ENCODE measurements at places on chromosomes 2 and 18.

DNA sequence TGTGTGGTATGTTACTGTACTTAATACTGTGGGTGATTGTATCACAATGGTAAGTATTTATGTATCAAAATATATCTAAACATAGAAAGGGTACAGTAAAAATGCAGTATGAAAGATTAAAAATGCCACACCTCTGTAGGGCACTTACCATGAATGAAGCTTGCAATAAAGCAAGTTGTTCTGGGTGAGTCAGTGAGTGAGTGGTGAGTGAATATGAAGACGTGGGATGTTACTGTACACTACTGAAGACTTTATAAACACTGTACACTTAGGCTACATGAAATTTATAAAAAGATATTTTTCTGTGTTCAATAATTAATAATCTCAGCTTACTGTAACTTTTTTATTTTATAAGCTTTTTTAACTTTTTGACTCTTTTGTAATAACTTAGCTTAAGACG, 1162.4 kb upstream of the NRXN1 start:
- no peak for DNase-seq

DNA sequence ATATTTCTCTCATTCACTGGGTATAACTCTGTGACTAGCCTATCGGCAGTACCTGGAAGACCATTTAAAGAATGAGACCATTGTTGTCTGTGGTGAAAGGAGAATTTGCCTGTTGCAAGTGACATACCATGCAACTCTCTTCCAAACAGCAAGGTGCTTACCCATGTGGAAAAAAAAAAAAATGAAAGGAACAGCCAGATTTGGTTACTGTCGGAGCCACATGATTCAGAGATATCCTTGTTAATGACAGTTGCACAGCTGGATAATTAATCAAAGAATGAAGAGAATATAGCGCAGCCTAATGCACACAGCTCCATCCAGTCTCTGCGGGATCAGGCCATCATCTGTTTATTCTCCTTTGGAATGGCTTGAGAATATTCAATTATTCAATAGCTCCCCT, 141.8 kb downstream of the HRH4 start:
- DNase-seq, result no peak

DNA sequence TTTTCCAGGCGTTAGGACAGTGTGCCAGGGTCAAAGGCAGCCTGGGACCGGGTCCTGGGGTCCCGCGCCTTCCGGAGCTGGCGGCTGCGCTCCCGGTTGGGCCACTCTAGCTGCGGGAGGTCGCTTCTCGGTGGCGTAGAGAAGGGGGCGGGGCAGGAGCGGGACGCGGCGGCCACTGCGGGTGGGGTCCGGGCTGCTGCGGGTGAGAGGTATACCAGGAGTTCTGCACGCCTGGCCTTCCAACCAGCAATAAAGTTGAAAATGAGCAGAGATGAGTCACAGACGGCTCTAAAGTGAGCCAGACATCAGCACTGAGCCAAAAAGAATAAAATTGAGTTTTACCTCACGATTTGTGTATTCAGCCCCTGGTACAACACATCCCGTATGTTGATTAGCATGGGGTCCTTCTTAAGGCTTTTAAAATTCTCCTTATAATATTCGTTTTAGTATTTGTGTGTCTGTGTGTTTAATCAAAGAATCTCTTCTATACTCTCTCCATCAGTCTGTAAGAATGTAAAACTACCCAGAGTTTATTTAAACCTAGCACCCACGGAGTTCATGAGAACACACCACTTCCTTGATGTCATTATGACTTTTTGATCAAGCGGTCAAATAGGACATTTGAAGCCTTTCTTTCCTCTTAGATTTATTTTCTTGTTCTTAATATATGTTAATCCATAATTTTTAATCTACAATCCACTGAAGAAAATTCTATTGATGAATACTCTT, at the start of gene C1GALT1C1L:
TSS of gene C1GALT1C1L (minus strand) at position 108 of the 729 bp plus-strand sequence. CDS start at position 1, 107 bp downstream.
- DNase-seq, result peak; percentile 63

DNA sequence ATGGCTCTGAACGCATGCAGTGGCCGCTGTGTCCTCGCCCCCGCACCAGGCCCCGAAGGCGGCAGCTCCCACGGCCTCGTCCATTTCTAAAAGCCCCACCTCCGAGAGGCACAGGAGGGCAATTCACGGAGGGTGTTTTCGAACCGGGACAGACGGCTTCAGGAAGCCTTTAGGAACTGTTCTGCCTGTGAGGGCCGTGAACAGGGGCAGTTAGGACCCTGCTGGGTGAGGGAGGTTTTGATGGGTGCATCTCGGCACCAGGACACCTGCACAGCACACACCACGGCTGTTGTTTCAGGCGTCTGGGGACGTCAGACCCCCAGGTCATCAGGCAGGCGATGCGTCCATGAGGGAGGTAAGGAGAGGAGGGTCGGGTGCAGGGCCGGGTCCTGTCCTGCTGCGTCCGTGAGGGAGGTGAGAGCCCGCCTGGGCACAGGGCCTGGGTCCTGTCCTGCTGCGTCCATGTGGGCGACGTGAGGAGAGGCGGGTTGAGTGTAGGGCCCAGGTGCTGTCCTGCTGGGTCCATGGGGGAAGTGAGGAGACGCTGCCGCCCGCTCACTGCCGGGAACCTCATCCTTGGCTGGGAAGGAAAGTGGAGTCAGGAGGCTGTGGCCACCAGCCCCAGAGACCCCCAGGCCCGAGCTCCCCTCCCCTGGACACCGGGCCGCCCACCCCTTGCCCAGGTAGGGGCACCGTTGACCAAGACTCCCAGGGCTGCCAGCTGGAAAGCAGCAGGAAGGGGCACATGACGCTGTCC, 25.5 kb upstream of the KCNG2 start:
- DNase-seq, result no peak

DNA sequence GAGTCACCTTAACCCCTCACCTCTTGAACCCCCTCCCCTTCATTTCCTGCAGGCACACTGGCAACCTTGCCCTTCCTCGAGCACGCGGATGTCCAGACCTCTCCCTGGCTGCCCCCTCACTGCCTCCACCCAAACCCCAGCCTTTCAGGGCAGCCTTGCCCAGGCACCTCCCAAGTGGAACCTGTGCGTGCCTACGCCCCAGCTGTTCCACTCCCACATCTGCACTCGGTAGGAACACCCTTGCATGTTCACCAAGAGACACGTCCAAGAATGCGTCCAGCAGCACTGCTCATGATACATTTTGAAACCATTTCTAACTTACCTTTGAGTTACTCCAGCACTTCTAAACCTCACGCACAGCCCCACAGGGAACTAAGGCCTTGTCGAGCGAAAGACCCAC, 93.8 kb upstream of the YWHAQ start:
- no peak for DNase-seq

DNA sequence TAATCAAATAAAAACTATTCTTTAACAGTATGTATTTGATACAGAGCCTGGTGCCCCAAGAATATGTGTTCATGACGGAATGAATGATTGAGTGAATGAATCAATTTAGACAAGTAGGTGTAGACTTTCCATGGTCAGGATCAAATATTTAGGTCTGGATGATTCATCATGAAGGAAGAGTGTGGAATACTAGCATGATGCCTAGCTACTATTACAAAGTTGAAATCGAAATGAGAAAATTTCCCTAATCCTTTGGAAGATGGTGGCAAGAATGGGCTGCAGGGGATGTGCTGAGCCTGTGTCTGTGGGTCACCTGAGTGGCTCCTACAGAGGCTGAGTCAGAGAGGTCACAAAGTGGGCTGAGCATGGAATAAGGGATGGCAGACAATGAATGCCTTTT, 3.1 kb upstream of the MALT1 start:
- no peak for DNase-seq

DNA sequence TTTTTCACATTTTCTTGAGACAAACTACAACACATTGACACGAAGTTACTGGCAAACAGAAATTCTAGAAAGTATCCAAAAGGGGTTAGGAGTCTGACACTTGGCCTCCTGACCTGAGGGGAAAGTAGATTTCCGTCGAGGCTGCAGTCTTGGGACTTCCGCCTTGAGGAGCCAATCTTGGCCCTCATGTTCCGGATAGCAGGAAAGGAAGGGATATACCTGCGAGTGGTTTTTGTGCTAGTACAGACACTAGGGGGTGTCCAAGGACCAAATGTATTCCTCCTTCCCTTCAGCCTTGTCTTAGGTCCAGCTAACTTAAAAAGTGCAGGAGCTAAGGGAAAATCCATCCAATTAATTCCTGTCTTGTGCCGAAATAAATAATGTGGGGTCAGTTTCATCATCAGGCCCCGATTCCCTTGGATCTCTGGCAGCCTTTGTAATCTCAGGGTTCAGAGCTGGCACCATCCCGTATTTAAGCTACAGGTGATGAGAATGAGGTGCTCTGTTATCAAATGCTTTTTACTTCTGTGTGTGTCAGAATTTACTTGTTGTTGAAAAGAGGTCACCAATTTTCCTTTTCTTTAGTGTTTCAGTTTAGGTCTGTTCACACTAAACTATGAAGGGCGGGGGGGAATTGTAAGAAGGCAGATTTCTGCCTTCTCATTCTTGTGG, 330.2 kb upstream of the FANCL start:
- DNase-seq, result peak; percentile 84

GRCh38 chr2:239945751-239946561, 79.2 kb downstream of the NDUFA10 start:
- DNase-seq, result no peak

DNA sequence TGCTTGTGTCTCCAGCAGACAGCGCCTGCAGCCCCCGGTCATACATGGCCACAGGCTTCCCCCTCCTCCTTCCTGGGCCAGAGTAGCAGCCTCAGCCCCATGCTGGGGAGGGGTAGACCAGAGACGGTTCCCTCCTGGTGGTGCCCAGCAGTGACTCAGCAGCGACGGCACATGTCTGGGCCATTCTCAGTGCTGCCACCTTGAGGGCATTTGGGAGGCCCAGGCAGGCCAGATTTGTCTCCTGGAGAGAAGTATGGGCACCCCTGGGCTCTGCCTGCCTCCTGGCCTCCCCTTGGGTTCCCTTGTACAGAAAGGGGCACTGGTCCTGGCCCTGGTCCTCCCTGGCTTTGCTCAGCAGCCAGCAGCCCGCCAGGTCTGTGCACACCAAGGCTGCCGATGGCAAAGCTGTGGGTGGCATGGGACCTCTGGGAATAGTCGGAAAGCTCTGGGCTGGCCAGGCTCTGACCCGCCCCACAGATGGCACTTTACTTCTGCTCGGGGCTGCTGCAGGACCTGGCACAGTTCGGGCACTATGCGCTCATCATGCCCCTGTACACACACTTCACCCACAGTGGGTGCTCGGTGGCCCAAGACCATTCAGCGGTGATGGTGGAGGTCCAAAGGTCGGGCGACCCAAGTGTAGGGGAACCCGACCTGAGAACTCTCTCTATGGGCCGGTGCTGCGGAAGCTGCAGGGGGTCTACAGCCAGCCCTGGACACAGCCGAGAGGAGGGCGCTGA, 11.4 kb upstream of the ALPI start:
- no peak for DNase-seq

GRCh38 chr2:95022309-95023221, 2.9 kb upstream of the MAL start:
- DNase-seq, result peak; percentile 65

DNA sequence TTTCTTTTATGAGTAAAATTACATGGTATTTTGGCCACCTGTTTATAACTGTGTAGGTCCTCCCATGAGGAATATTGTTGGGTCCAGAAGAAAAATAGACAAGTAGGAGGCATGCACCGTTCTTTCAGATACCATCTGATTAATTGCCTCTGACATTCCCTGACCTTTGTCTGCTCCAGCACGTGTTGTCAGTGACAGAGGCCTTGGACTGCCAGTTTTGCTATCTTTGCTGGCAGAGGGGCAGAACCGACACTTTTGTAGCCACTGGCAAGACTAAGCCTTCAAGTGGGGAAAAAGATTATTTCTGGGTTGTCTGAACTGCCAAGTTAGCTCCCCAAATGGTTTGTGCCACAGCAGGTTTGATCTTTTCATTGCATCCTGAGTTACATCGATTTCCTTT, 276.9 kb downstream of the CAMKMT start:
- peak; percentile 29 for DNase-seq

DNA sequence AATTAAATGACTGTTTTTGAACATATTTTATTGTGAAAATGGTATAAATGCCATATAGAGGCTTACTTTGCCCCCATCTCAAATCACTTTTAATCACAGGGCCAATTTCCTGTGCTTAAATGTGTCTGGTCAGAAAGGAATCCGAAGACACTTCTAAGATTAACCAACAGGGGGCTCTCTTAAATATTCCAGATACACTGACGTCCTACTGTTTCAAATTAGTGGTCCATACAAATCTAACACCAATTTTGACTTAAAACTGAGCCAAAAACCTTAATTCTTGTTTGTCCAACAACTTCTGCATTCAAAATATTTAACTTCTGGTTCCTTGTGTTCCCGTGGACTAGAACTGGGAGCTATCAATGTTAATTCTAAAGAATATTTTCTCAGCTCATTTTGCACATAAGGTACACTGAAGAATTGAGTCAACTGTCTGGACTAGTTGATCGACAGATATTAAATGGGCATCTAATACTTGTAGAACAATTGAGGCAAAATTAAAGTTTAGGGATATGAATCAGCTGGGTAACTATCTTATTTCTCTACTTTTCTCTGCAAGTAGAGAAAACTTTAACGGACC, 557.5 kb downstream of the ARHGAP15 start:
- DNase-seq, result peak; percentile 25

- peak; percentile 15 for DNase-seq
Measured at GRCh38 chr2:32135409-32135808, 30.3 kb upstream of the SLC30A6 start.

DNA sequence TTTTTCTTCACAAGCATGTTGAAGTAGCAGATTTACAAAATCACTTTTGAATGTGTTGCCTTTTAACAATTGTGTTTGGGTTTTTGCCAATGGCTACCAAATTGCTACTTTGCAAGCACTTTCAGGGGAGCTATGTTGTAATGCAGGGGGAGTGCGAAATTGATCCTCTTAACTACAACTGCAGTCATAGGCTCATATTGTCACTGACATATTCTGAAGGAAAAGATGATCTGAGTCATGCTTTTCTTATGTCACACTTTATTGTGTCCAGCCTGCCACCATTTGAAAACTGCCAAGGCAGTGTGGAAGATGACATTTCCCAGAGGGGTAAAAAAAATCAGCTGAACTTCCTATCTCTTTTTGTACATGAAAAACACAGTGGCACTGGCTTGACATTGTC, 74.9 kb downstream of the GPD2 start:
- DNase-seq, result no peak

DNA sequence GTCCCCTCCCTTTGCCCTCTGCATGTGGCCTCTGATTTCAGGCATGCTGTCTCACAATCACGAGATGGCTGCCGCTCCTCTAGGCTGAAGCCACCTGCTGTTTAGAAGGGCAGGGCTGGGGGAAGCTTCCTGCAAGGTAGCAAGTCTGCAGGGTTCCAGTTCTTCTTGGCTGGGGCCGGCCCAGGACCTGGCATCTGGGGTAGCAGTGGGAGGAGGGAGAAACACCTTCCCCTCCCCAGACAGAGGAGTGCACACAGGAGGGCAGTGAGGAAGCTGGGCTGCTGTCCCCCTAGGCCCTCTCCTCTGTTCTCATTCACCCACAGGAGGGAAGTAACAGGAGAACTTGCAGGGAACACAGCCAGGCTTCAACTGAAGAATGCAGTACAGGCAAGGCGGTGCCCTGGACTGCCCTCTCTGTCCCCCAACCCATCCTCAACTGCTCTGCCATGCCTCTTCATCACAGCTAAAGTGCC, 345.9 kb upstream of the HS6ST1 start:
- no peak for DNase-seq

DNA sequence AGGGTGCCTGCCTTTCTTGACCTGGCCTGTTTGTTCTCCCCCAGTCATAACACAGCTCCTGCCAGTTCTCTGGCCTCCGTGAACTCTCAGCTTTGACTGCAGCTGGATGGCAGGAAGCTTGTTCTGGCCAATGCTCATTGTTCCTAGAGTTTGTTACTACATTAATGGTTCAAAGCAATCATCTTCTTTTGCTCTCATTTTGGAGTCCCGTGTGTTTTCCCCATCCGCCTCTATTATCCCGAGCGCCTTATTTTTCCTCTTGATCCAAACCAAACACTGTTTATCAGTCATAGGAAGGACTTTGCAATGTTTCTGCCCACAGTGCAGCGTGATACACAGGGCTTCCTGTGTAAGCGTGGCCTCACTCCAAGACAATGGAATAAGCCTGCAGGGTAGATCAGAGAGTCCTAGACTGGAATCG, 184.3 kb upstream of the APCDD1 start:
- DNase-seq, result peak; percentile 74
